ENCODE measurements at places on chromosomes 6 and 20.

GRCh38 chr20:18164356-18164755 lies 26.7 kb downstream of the KAT14 start:
- no peak overlapping the region for H3K27ac ChIP-seq
- H3K4me1 ChIP-seq = peaks cover 31% of the 10 kb centered on the region
- H3K4me3 ChIP-seq = no peak overlapping the region
- H3K27me3 ChIP-seq = no peaks in the 10 kb centered on the region
- no peak for DNase-seq
- no peaks in the 10 kb centered on the region for H3K36me3 ChIP-seq

DNA sequence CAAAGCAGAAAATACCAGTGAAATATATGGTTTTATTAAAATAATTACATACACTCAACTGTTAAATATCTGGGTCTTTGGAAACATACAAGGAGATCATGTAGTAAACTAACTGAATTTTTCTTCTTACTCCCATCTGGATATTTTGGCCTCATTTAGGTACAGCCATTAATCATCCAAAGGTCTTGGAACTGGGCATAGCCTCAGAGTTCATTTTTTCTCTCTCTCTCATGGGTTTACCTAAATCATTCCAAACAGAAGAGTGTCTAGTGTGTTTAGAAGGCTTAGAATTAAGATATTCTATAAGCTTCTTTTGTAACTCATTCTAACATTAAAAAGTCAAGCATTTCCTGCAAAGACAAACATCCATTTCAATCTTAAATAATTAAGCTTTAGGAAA lies 79.4 kb downstream of the HMGCLL1 start:
- H3K36me3 ChIP-seq = no peaks in the 10 kb centered on the region
- H3K27ac ChIP-seq = no peak overlapping the region
- no peak for DNase-seq
- no peaks in the 10 kb centered on the region for H3K4me1 ChIP-seq
- no peak overlapping the region for H3K4me3 ChIP-seq

DNA sequence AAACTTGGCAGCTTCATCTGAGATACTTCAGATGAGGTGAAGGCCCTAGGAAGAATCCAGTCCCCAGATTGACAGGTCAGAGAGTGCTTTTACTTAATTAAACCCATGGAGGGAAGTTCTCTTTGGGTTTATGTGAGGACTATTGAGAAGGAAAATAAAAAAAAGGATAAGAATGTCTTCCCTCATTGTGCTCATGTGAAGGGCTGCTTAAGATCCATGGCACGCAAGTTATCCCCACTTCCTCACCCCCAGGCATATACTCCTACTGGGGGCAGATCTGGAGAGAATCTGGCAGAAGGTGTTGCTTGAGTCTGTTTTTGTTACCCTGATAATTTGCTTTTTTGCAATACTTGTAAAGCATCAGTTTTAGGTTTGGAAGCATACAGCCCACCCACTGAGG lies 322.9 kb upstream of the TFAP2D start:
- DNase-seq = no peak
- H3K4me1 ChIP-seq = no peaks in the 10 kb centered on the region
- no peaks in the 10 kb centered on the region for H3K27me3 ChIP-seq
- H3K4me3 ChIP-seq = no peak overlapping the region
- H3K27ac ChIP-seq = no peak overlapping the region
- no peaks in the 10 kb centered on the region for H3K36me3 ChIP-seq

- H3K36me3 ChIP-seq = no peaks in the 10 kb centered on the region
- no peak overlapping the region for H3K4me3 ChIP-seq
- no peak for DNase-seq
Observed at GRCh38 chr6:13563009-13563408, 11.4 kb upstream of the SIRT5 start.

DNA sequence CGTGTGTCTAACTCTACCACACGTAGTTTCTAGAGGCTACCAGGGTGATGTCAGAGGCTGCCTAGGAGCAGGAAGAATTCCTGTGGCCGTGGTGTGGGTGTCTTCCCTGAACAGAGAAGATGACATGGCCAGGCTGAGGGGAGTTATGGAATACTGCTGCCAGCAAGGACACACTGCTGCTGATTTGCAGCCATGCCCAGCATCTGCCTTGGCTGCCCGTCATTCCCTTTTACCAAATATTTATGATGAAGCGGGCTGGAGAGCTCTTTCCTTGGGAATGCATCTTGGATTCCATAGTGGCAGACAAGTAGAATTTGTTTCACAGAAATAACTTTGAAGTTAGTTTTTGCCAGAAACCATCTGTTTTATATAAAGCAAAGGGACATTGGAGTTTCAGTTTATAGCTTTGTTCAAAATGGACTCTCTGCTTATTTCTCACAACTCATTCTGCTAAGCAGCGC lies 80.8 kb upstream of the VSTM2L start:
- H3K27me3 ChIP-seq = no peaks in the 10 kb centered on the region
- no peak overlapping the region for H3K27ac ChIP-seq
- H3K4me3 ChIP-seq = no peak overlapping the region
- H3K4me1 ChIP-seq = no peaks in the 10 kb centered on the region

- peaks cover under 1% of the 10 kb centered on the region for H3K36me3 ChIP-seq
- no peak overlapping the region for H3K27ac ChIP-seq
- H3K27me3 ChIP-seq = no peaks in the 10 kb centered on the region
- H3K4me3 ChIP-seq = no peak overlapping the region
- no peaks in the 10 kb centered on the region for H3K4me1 ChIP-seq
Observed at GRCh38 chr6:2884804-2885203, 18.3 kb downstream of the SERPINB9 start.

DNA sequence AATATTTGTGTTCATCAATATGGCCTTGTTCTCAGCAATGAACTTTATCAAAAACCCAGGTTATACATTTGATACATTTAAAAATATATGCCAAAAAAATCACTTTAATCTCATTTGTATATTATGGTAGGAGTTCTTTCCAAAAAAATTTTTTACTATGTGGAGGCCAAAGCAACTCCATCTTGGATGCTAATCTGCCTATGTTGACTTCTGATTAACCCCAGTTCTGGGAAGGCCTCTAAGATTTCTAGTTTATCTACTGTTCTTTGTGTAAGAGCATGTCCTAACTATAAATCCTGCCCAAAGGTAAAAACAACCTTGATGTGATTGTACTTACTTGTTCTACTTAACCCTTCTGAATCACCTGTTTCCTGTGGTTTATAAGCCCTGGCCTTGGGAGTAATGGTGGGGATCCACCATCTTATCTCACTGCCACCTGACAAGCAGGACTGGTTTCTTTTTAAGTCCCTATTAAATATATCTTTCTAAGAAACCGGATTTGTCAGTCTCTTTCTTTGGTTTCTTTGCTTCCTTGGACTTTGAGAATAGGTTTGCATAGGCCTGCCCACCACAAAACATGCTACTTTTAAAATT lies 46.7 kb downstream of the RNGTT start:
- no peak overlapping the region for H3K27ac ChIP-seq
- no peaks in the 10 kb centered on the region for H3K36me3 ChIP-seq
- no peak for DNase-seq
- H3K4me3 ChIP-seq = no peak overlapping the region
- H3K27me3 ChIP-seq = no peaks in the 10 kb centered on the region
- H3K4me1 ChIP-seq = no peaks in the 10 kb centered on the region

GRCh38 chr6:121920616-121921015 lies 478.8 kb upstream of the HSF2 start:
- H3K36me3 ChIP-seq = no peaks in the 10 kb centered on the region
- no peaks in the 10 kb centered on the region for H3K27me3 ChIP-seq
- H3K4me3 ChIP-seq = no peak overlapping the region
- no peak for DNase-seq
- no peaks in the 10 kb centered on the region for H3K4me1 ChIP-seq

DNA sequence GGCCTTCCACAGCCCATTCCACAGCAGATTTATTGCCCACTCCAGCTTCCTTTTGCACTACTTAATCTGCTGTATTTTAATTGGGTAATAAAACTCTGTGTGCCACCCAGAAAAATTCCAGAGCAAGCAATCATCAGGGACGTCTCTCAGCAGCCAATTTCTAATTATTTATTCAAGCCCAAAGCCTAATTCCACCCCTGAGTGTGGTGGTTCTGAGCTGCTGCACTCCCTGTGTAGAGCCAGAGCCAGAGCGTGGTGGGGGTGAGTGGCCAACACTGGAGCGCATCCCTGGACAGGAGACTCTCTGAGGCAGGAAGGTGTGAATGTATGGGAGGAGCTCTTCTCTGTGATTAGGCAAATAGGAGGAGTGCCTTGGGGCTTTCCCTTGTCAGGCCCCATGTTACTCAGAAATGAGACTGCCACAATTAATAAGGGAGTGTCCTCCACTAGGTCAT lies 66.1 kb downstream of the CD24 start:
- no peak for DNase-seq
- H3K27me3 ChIP-seq = no peaks in the 10 kb centered on the region
- H3K4me3 ChIP-seq = no peak overlapping the region
- H3K4me1 ChIP-seq = no peaks in the 10 kb centered on the region

DNA sequence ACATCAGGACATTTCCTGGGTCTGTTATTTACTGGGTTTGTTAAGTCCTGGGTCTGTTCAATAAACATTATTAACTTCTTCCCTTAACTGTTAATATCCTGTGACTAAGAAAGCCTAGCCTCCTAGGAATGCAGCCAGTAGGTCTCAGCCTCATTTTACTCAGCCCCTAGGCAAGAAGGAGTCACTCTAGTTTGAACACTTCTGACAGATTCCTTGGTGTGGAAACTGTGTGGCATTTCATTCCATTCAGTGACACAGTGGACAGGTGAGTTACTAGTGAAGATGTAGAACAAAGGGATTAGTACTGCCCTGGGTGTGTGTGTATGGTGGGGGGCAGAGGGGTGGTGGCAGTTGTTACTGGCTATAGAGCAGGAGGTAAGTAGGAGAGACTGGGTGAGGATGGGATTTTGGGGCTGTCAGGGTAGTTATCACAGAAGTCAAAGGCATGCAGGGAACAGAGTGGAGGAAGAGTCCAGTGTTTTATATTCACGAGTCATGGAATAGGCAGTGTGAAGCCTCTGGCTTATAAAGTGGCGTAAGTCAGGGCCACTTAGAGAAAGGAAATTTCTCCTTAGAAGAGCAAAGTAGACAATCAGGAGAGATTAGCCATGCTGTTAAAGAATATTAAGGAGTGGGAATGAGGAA lies 28.4 kb downstream of the RNF182 start:
- no peaks in the 10 kb centered on the region for H3K4me1 ChIP-seq
- no peaks in the 10 kb centered on the region for H3K27me3 ChIP-seq
- H3K36me3 ChIP-seq = no peaks in the 10 kb centered on the region
- no peak for DNase-seq
- H3K4me3 ChIP-seq = no peak overlapping the region

GRCh38 chr6:12009876-12010634 lies 2.1 kb upstream of the HIVEP1 start:
- no peaks in the 10 kb centered on the region for H3K27me3 ChIP-seq
- DNase-seq = no peak
- peaks cover 22% of the 10 kb centered on the region for H3K4me1 ChIP-seq
- peak overlapping the region; percentile 81 for H3K4me3 ChIP-seq
- no peaks in the 10 kb centered on the region for H3K36me3 ChIP-seq
- H3K27ac ChIP-seq = peak overlapping the region; percentile 97

GRCh38 chr6:139752086-139752485 lies 377.6 kb upstream of the CITED2 start:
- H3K4me3 ChIP-seq = no peak overlapping the region
- no peaks in the 10 kb centered on the region for H3K36me3 ChIP-seq
- H3K4me1 ChIP-seq = peaks cover 8% of the 10 kb centered on the region
- no peaks in the 10 kb centered on the region for H3K27me3 ChIP-seq
- no peak overlapping the region for H3K27ac ChIP-seq

DNA sequence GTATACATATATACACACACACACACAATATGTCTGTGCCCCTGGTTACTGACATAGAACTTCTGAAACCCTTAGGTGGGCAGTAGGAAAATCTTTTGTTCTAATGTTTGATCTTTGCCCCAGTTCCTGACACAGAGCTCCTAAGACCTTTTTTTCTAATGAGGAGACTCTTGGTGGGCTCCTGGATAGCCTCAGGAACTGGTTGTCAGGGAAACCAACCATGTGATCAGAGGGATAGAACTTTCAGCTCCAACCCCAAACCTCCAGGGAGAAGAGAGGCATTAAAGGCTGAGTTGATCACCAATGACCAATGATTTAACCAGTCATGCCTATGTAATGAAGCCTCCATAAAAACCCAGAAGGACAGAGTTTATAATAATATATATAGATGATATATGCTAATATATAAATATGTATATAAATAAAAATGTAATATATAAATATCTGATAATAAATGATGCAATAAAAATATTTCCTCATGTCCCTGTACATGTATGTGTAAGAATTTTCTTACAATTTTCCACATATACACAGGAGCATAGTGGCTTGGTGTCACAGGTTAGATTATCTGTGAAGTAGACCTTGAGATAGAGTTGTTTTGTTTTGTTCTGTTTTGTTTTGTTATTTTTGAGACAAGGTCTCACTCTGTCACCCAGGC lies 93.3 kb downstream of the GPX5 start:
- no peak overlapping the region for H3K4me3 ChIP-seq
- H3K36me3 ChIP-seq = no peaks in the 10 kb centered on the region
- no peaks in the 10 kb centered on the region for H3K4me1 ChIP-seq
- H3K27me3 ChIP-seq = no peaks in the 10 kb centered on the region
- no peak for DNase-seq

- H3K4me1 ChIP-seq = peaks cover 9% of the 10 kb centered on the region
- no peaks in the 10 kb centered on the region for H3K27me3 ChIP-seq
- DNase-seq = no peak
- H3K4me3 ChIP-seq = no peak overlapping the region
Observed at GRCh38 chr6:170026751-170027646, 263.9 kb downstream of the DLL1 start.

DNA sequence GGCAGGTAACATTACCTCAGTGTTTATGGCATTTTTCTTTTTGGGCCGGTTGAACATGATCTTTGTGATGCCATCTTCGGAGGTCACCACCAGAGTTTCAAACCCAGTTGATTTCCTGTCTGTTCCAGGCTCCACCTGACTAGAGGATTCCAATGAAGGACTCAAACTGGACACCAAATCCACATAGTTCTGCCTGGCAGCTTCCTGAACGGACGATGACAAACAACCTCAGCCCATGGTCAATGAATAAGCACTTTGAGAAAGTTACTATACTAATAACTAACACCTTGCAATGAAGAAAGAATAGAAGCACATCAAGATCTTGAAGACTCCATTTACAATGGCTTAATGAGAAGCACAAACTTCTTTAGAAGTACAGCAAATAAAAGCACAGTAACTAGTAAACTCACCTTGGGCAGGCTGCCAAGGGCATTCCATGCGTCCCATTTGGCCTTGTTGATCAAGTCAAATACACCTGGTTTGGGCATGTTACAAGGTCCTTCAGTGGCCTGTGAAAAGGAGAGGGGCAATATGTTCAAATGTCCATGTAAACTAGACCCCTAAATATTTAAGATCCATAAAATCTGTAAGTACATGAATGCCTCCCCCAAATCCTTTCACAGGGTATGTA lies 4.9 kb downstream of the ECI2 start:
- peaks cover 63% of the 10 kb centered on the region for H3K36me3 ChIP-seq
- H3K4me3 ChIP-seq = no peak overlapping the region
- no peak overlapping the region for H3K27ac ChIP-seq
- H3K4me1 ChIP-seq = peaks cover 12% of the 10 kb centered on the region
- DNase-seq = no peak

GRCh38 chr6:167836721-167837120 lies 10.0 kb downstream of the AFDN start:
- H3K27ac ChIP-seq = no peak overlapping the region
- no peaks in the 10 kb centered on the region for H3K27me3 ChIP-seq
- H3K4me1 ChIP-seq = peaks cover 26% of the 10 kb centered on the region
- DNase-seq = no peak
- H3K4me3 ChIP-seq = no peak overlapping the region
